ENCODE measurements at places on chromosomes 5 and 9.

DNA sequence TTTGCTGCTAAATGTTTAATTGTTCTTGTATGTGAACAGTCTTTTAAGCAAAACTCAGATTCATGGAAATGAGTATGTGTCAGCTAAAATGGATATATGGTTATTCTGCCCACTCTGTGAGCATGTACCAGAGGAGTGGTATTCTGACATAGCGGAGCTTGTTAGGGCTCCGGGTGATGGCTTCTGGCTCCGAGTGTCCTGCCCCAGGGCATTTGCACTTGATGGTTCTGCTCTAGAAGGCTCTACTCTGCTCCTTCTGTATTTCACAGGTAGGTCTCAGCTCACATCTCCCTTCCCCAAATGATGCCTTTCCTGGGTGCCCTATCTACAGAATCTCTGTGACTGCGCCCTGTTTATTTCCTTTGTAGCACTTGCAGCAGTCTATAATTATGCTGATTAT lies 113.3 kb downstream of the ARHGAP26 start:
- no peak for DNase-seq

DNA sequence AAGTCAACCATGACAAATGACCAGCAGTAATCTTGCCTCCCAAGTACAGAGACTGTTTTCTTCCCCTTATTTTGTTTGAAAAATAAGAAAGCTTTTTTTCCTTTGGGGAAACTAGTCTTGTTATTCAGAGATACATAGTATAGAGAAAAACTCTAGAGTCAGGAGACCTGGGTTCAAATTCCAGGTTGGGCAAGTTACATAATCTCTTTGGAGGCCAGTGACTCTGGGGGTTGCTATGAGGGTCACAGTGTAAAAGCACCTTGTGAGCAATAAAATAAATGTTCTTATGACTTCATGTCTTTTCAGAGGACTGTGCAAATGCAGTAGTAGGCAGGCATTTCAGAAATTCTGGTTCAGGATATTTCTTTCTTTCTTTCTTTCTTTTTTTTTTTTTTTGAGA lies 71.5 kb downstream of the GDNF start:
- no peak for DNase-seq

- no peak for DNase-seq
Observed at GRCh38 chr5:98110282-98110691, 663.2 kb upstream of the RGMB start.

- no peak for DNase-seq
Observed at GRCh38 chr5:135814316-135814715, 20.1 kb upstream of the SLC25A48 start.

DNA sequence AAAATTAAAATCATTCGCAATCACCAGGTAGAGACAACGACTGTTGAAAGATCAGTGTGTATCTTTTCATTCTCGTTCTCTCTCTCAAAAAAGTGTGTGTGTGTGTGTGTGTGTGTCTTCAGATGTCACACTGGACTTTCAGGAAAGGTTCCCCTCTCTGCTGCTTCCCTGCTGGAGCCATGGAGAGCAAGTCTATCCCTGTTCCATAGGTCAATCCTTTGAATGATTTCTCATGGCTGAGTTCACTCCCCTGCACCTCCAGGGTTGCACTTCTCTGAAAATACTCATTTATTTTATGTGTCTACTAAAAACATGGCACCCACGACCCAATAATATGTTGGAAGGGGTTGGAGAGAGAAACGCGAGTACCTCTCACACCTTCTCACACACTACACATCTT lies 28.2 kb downstream of the IRF1 start:
- no peak for DNase-seq

GRCh38 chr5:149618581-149619248 lies 37.4 kb downstream of the ARHGEF37 start:
- DNase-seq: no peak

DNA sequence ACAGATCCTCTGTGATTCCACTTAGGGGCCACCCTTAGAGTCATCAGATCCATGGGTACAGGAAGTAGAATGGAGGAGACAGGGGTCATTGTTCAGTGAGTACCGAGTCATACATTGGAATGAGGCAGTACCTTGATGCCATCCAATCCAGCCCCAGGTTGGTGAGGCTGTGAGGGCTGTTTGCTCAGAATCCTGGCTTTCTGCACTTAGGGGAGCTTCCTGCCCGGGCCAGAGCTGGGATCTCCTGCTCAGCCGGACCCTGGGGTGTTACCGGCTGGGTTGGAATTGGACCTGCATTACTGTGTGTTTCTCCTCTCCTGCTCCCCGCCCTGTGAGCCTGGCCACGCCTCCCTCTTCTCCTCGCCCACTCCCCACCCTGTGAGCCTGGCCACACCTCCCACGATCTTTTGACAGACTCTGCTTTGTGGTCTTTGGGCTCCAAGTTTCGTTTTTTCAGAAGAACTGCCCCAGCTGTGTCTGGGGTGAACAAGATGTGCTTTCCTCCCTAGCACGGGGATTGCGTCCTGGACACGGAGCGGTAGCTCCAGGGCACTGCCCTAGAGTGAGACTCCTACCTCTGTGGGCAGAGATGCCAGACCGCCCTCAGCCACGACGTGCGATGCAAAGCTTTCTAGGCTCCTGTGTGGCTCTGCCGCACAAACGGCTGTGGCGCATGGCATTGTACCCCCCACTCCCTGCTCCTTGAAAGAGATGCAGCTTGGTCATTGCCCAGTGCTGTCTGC lies 15.4 kb downstream of the TRAF2 start:
- no peak for DNase-seq

DNA sequence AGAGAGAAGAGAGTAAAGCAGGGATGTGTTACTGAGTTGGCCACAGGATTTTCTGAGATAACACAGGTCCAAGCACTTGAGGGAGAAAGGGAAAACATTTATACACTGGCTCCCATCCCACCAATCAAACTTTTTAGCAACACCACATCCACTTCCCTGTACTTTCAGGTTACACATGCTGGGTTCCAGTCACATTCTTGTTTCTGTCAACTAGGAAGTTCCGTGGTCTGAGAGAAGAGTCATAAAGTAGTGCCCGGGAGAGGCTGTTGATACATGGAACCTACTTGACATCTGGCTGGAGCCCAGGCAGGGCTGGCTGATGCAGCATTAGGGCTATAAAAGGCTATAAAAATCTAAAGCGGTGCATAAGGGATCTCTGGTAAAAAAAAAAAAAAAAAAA lies 473.9 kb upstream of the COX7C start:
- DNase-seq: no peak

- DNase-seq: no peak
Observed at GRCh38 chr9:134600836-134601638, 40.6 kb upstream of the COL5A1 start.

DNA sequence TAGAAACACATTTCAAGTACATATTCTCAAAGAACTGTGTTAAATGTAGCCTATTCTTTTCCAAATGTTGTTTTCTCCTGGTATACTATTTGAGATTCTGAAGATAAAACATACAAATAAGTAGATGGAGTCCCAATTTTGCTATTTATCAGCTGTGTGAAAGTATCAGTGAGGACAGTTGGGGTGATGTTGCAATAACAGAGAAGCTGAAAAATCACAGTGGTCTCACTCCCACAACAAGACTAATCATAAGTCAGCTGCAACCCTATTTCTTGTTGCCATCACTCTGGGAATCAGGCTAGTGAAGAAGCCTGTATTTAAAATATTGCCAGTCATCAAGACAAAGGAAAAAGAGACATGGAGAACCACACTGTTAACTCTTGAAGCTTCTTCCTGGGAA lies 25.9 kb upstream of the LURAP1L start:
- DNase-seq: no peak

DNA sequence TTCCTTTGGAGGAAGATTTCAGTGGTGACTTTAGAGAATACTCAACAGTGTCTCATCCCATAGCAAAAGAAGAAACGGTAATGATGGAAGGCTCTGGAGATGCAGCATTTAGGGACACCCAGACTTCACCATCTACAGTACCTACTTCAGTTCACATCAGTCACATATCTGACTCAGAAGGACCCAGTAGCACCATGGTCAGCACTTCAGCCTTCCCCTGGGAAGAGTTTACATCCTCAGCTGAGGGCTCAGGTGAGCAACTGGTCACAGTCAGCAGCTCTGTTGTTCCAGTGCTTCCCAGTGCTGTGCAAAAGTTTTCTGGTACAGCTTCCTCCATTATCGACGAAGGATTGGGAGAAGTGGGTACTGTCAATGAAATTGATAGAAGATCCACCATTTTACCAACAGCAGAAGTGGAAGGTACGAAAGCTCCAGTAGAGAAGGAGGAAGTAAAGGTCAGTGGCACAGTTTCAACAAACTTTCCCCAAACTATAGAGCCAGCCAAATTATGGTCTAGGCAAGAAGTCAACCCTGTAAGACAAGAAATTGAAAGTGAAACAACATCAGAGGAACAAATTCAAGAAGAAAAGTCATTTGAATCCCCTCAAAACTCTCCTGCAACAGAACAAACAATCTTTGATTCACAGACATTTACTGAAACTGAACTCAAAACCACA lies 67.4 kb downstream of the VCAN start:
- no peak for DNase-seq

- no peak for DNase-seq
Observed at GRCh38 chr9:35776018-35776417, 15.4 kb upstream of the NPR2 start.

- DNase-seq: no peak
Observed at GRCh38 chr9:13689925-13690324, 410.4 kb upstream of the MPDZ start.

GRCh38 chr9:91360551-91361290 lies 997 bp downstream of the AUH start:
- DNase-seq: no peak

- no peak for DNase-seq
Observed at GRCh38 chr5:143413958-143414669, 10.6 kb upstream of the NR3C1 start.

DNA sequence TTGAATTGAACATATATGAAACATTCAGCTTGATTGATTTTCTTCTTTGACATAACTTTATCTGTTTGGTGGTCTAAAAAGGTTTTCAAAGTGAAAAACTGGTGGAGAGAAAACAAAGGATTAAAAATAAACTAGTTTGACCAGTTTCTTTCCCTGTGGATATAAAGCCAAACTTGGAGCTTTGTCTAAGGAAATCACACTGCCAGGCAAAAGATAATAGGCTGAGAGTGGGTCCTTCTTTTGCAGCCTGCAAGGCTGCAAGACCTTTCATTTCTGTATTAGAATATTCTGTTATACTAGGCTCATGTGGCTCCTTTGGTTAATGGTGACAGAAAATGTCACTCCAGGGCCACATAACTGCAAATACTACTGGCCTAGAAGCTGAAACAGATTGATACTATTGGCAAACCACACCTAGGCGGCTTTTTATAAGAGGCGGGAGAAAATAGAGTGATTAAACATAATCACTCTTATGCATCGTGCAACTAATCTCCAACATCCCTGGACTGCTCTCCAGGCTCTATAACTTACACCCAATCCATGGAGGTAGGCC lies 129.1 kb upstream of the ZNF462 start:
- no peak for DNase-seq

DNA sequence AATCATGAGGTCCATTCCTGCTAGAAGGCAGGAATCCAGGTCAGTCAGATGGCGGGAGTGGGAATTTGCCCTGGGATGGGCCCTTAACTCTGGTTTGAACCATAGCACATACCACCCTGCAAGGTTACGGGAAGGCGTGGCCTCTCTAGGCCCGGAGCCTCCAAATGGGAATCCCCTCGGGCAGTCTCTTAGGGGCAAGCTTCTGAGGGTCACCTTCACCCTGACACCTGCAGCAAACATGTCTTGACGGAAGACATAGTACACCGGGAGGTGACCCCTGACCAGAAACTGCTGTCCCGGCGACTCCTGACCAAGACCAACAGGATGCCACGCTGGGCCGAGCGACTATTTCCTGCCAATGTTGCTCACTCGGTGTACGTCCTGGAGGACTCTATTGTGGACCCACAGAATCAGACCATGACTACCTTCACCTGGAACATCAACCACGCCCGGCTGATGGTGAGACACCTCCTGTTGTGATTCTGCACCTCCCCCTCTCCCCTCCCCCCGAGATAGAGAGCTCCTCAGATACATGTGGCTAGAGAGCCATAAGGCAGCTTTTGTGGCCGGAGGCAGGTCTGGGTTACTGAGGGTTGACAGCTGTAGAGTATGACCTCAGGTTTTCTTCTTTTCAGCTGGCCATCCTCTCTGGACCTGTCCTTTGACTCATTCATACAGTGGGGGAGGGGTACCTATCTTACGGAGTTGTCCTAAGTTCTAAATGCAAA lies 957 bp downstream of the PRELID1 start:
- no peak for DNase-seq

DNA sequence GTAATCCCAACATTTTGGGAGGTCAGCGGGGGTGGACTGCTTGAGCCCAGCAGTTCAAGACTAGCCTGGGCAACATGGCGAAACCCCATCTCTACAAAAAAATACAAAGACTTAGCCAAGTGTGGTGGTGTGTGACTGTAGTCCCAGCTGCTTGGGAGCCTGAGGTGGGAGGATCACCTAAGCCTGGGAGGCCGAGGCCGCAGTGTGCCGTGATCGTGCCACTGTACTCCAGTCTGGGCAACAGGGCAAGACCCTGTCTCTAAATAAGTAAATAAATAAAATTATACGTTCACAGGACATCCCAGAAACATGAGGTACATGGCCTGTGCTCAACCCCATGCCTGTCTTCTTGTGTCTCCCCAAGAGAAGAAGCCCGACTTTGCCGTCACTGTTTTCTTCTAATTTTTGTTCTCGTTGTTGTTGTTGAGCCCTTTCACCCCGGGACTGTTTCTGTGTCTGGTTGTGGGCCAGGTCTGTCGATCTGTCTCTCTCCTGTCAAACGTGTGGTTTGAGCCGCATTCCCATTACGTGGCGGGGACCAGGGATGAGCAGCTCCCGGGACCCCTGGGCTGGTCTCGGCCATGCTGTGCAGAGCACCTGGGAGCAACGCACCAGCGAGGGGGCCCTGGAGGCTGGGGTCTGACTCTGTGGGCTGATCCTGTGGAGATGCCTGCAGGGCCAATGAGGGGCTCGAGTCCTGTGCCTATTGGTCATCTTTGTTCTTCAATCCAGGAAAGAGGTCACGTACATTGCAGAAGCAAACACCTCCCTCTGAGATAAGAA lies 32.2 kb downstream of the NACC2 start:
- DNase-seq: no peak

DNA sequence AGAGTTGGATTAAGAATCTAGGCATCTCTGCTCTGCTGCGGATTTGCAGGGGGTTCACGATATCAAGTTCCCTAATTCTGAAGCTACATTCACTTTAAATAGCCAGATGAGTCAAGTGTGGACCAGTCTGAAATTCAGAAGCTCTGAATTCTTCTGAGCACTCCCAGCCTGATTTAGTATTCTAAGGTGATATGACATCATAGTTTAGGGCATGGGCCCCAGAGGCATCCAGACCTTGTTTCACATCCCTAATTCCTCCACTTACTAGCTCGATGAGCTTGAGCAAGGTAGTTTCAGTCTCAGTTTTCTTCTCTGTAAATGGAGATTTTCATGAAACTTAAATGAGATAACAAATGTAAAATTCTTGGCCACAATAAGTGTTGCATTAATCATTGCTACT lies 65.2 kb downstream of the TMEM167A start:
- no peak for DNase-seq

DNA sequence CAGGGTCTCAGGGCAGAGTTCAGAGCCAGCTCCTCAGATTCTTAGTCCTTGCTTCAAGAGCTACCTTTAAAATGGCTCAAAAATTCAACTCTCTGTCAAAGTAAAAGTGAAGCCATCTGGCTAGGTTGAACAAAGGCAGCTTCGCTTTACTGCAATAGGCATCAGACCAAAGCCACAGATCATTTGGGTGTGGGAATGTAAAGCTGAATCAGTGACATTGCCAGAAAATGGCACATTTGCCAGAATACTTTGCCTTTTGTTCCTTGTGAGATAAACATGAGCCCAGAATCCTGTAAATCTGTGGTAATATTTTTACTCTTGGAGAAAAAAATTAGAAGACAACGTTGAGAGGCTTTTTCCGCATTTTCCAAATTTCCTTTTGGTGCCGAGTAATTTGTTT lies 210.5 kb downstream of the PALM2AKAP2 start:
- DNase-seq: no peak

GRCh38 chr5:173321886-173322285 lies 6.3 kb downstream of the STC2 start:
- no peak for DNase-seq

All from right kidney (tissue), 9 donors.